ENCODE measurements at places on chromosomes 12 and 14.

GRCh38 chr12:46374711-46375110, 2.1 kb upstream of the SLC38A2 start:
- no peak for DNase-seq

DNA sequence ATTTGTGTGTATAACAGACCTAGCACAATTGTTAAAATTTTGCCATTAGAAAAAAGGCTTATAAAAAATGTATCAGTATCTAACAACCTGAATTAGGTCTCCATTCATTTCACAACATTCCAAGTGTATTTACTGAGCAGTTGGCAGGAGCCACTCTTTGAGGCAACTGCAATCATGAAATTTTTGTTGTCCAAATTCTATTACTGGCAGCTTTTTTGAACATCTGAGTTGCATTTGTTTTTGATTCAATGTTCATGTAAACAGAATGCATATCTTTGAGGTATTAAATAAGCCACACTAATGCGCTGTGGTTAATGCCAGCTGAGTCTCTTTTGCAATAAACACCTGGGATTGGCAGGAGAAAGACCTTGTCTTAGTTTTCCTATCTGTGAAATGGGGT, 8.7 kb downstream of the KITLG start:
- DNase-seq, result no peak

- no peak for DNase-seq
These were observed 5.9 kb upstream of the KRT6A start for GRCh38 chr12:52498946-52499345.

DNA sequence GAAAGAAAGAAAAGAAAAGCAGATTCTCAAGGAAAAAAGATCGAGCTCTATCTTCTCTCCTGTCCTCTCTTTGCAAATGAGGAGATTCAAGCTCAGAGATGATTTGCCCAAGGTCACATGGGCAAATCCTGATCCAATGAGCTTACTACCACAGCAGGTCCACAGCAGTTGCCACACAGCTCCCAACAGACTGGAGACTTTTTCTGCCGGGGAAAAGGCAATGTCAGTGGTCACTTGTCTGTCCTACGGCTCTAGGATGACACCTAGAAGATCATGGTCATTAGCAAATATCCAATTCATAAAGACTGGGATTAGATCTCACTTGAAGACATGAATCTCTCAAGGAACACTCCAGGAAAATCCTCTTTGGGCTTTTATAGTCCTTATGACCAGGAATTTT, 58.8 kb downstream of the TTC7B start:
- no peak for DNase-seq

- peak; percentile 61 for DNase-seq
These were observed 8.1 kb downstream of the PNP start for GRCh38 chr14:20477211-20477876.

DNA sequence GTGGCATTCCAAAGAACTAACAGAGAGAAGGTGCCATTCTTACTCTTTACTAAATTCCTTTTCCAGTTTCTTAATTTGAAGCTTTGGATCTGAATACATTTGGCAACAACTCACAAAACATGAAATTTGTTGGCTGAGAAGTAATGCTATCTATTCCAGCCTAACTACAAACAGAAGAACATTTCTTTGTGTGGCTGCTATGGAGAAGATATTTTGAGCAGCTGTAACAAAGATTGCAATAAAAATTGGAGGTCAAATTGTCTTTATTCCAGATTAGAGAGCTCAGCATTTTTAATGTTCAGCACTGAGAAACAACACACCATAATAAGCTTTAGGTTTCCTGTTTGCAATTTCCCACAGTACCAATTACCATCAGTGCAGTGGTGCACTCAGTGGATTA, 835.8 kb upstream of the FLRT2 start:
- no peak for DNase-seq

- DNase-seq, result peak; percentile 18
These were observed 53.2 kb downstream of the GOLGA5 start for GRCh38 chr14:92847278-92847677.

GRCh38 chr14:41498959-41499358, 107.7 kb upstream of the LRFN5 start:
- DNase-seq, result no peak

DNA sequence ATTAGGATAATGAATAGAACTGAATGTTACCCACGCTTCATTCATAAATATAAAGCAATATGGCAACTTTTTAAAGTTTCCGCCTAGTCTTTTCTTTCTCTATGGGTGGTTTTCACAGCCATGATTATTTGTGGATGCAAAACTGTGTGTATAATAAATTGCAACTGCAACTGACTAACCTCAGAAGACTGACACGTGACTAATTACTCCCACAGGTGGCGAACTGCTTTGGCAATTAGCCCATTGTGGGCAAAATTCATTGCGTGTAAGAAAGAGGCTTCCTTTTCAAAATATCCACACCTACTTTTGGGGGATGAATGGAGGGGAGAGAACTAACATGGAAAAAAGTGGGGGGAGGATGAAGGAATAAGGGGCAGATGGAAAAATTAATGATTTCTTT, 79.0 kb downstream of the SLC25A21 start:
- DNase-seq, result no peak

GRCh38 chr14:70809225-70810219, at the start of gene MAP3K9:
TSS of gene MAP3K9 (minus strand) at chr14:70809513. CDS start at chr14:70809171, 342 bp downstream.
- peak; percentile 94 for DNase-seq

- peak; percentile 30 for DNase-seq
These were observed 870 bp downstream of the BMAL2 start for GRCh38 chr12:27333403-27334009.
